ENCODE measurements at places on chromosomes 16 and 17.

DNA sequence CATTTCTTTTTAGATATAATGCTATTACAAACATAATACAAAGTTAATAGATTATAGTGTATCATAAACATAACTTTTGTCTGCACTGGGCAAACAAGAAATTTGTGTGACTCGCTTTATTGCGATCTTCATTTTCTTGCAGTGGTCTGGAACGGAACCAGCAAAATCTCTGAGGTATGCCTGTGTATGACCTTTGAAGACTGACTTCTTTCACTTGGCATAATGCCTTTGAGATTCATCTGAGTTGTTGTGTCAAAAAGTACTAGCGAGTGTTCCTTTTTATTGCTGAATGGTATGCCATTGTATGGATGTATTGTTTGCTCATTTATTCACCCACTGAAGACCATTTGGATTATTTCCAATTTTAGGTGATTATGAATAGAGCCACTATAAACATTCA is 69.2 kb downstream of the TANC2 start:
- DNase-seq = no peak

GRCh38 chr16:87160234-87160636 is 157.0 kb downstream of the C16orf95 start:
- DNase-seq = no peak

- DNase-seq = peak; percentile 39
These were observed at the start of the genes CCDC78 and HAGHL for GRCh38 chr16:726438-727290. Gene CCDC78, minus strand, starts transcription at chr16:726443. Its CDS starts 76 bp downstream, at chr16:726367. Gene HAGHL, plus strand, starts transcription at chr16:727106. Its CDS starts 404 bp downstream, at chr16:727510.

GRCh38 chr17:5200360-5200759 is 8.7 kb upstream of the ZNF594 start:
- no peak for DNase-seq

DNA sequence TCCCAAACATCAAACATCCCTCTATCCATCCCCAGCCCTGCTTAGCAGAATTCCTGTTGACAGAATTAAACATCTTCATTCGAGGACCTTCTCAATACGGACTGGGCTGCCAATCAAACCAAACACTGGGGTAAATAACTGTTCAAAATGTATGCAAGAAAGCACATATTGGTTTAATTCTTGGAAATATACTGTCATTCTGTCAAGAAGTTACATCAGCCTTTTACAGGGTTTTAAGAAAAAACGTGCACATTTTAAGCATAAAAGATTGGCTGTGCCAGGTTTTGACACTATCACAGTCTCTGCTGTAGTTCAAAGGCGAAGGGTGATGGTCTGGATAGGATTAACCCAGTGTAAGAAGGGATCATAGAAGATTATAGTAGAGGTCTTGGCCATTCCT is 25.1 kb upstream of the CCNF start:
- no peak for DNase-seq

DNA sequence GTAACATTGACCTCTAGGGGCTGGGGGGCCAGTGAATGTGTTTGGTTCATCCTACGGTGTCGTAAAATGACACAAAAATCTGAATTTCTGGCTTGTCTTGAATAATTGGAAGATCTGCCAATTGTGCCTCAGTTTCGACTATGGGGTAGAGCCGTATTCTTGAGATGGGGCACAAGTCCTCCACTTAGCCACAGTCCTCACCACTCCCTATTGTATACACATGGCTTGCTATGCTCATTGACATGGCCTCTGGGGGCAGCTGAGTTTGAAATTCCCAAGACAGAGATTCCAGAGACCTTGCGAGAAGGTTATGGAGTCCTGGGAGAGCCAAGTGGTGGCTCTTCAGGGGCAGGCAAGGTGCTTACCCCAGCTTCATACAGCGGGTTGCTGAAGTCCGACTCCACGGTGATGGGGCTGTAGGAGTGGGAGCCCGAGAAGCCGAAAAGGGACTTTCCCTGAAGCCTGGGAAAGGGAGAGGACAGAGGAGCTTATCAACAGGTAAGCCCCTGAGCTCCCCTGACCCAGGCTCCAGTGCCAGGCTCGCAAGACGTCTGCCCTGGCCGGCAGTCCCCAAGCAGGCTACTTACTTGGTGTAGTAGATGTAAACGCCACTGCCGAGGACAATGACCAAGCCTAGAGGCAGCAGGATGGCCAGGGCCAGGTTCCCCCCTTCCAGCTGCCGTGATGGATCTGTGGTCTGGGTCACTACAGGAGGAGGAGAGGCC is 9.0 kb upstream of the CDIPT start:
- no peak for DNase-seq

- no peak for DNase-seq
These were observed 467.8 kb downstream of the MAF start for GRCh38 chr16:79132701-79133100.

DNA sequence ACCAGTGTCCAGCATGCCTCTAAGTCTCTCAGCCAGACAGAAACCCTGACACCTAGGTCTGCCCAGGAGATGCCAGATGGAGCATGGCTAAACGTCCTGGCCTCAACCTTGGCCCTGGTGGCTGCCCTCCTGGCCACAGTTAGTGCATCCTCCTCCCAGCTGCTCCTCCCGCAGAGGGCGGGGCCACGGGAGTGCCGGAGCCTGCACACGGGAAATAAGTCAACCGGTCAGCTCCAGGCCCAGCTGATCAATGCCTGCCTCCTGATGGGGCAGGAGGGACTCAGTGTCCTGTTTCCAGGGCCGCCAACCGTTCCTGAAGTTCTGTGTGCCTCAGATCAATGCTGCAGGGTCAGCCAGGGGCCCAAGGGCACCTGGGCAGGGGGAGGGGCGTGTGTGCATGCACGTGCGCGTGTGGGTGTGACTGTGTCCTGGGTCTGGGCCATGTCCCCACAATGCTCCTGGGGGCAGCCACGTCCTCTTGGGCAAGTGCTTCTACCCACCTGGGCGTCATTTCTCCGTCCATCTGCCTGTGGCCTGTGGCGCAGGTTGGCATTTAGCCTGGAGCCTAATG is 4.6 kb upstream of the KCNJ12 start:
- no peak for DNase-seq

DNA sequence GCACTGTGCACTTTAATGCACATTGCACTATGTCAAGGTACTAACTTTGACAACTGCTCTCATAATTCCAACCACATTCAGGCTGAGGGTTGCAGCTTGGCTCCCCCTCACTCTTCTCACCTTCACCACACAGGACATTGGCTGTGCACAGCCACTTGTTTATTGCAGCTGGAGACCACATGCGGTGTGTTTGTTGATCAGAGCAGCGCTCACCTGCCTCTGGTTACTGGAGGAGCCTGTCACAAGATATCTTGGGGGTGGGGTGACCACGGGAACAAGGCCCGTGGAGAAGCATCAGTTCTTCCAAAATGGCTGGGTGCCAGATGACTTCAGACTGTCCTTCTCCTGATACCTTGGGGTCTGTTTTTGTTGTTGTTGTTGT is 10.6 kb upstream of the CCL5 start:
- DNase-seq = peak; percentile 48

- DNase-seq = no peak
These were observed 1.6 kb downstream of the SEZ6 start for GRCh38 chr17:29004081-29004692.

DNA sequence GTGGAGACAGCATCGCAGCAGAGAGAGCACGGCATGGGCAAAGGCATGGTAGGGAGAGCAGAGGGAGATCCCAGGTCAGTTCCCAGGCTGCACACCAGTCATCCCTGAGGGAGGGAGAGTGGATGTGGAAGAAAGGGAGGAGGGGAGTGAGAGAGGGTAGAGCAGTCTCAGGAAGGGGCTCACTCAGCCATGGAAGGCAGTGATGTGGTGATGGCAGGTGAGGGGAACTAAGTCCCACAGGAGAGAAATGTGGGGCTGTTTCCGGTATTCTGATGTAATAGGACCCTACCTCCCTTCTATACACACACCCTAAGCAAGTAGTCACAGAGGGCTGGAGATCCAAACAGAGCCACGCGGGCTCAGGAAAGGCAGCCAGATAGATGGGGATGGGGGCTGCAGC is 500.3 kb upstream of the CDH11 start:
- no peak for DNase-seq

DNA sequence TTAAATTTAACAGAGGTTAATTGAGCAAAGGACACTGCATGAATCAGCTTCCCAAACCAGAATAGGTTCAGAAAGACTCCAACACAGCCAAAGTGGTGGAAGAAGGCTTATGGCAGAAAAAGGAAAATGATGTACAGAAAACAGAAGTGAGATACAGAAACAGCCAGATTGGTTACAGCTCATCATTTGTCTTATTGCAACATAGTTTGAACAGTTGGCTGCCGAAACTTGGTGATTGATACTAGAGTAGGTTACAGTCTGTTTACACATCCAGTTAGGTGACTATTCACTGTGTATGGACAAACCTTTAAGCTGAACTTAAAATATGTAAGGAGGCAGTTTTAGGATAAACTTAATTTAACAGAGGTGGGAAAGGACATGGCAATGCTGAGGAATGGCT is 18.3 kb downstream of the TMEM100 start:
- no peak for DNase-seq

- DNase-seq = no peak
These were observed 30.0 kb upstream of the ATP2A3 start for GRCh38 chr17:3994221-3994576.

- no peak for DNase-seq
These were observed 41.0 kb downstream of the TADA2A start for GRCh38 chr17:37447641-37448040.

DNA sequence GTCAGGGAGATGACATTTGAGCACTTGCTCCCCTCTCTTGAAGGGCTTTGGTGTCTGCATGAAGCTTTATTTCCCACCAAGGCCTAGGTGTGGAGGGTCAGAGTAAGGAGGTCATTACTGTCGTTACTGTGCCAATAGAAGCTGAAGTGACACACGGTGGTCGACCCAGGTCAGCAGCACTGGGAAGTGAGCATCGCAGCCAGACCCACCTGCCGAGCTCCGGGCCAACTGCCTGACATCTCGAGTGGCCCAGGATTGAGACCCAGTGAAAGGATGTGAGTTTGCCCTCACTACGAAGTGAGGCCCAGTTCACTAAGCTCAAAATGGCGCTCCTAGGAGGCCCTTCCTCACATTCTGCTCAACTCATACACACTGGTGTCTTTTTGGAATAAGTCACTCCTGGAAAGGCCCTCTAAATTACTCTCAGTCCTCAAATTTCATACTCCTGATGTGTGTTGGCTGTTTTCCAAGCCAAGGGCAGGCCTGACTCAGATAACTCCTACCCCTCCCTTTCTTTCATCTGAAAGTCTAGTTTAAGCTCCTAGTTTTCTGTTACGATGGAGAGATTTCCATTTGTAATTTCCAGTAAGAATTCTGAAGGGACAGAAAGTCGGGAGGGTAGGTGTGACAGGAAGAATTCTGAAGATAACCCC is 200.4 kb downstream of the LGALS9B start:
- DNase-seq = no peak

- DNase-seq = no peak
These were observed 1.3 kb downstream of the TTYH2 start for GRCh38 chr17:74214484-74215341.

DNA sequence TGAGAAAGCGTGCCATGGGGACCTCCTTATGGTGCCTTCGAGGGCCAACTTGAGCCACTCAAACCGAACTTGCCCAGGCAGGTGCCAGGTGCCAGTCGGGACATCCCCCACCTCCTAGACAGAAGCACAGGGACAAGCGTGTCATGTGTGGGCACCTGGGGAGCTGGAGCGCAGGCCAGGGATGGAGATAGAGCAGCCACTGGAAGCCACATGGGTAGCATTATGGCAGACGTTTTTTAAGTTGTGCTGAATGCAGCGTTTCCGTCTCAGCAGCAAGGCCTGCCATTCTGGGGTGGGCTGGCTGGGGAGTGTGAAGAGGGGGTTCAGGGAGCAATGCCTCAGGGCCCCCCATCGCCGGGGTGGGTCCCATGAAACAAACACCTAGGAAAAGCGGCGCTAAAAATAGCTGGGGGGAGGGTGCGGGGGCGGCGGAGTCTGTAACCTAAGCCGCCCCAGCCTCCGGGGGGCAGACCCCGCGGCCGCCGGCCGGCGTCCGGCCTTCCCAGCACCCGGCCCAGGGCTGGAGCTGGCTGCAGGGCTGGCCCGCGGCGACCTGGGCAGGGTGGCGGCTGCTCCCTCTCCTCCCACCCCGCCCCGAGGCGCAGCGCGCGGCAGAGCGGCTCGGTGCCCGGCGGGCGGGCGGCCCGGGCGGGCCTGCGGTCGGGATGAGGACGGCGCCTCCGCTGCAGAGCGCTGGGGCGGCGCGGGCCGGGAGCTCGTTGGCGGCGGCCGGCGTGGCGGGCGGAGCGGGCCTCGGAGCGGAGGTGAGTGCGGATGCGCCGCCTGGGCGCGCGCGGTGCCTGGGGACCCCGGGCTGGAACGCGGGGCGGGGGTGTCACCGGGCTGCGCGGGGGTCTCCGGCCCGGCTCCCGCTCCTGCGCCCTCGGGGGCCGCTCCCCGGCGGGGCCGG is at the start of gene ZNF469:
Gene ZNF469, plus strand, starts transcription at position 469 of the 910 bp plus-strand sequence. CDS start 44,512 bp downstream, outside the sequence.
- no peak for DNase-seq

GRCh38 chr16:77409311-77409710 is 25.5 kb downstream of the ADAMTS18 start:
- DNase-seq = no peak

- DNase-seq = no peak
These were observed 65.9 kb upstream of the HLF start for GRCh38 chr17:55198690-55199370.

GRCh38 chr16:84117494-84117843 is 727 bp upstream of the MBTPS1 start:
- DNase-seq = peak; percentile 13

- no peak for DNase-seq
These were observed 60.4 kb upstream of the GNG13 start for GRCh38 chr16:860891-861290.

DNA sequence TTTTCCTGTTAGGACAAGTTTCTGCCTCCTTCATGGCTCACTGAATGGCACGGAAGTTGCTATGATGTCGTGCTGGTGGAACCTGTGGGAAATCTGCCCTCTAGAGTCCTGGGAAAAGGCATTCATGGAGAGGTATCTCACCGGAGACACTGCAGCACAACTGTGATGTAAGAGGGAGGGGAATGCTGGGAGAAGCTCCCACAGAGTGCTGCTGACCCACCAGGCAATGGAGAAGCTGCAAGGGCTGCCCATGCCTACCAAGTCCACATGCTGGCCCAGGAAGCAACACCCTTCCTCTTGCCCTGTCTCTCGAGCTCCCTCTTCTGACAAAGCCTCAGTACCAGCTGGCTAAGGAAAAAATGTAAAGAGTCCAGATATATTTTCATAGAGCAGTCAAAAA is 45.2 kb upstream of the SLC5A11 start:
- no peak for DNase-seq

DNA sequence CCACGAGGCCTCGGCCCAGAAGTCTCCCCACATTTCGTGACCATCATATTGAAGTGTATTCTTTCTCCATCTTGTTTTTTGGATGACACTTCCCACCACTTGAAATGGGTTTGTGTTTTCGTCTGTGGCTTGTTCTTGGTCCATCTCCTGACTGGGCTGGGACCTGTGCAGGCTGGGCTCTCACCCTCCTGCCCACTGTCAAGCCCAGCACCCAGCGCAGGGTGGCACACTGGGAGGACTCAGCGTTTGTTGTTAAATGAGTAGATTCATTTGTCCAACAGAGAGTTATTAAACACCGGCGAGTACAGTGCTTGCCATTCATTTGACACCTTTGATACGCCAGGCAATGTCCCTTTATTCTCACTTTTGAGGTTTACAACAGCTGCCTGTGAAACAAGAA is 22.6 kb downstream of the NT5M start:
- DNase-seq = no peak

GRCh38 chr17:72137161-72137560 is 16.3 kb downstream of the SOX9 start:
- DNase-seq = no peak

All from activated CD8-positive, alpha-beta memory T cell treated with anti-CD3 and anti-CD28 coated beads for 4 hours (primary cell).